Motor neuron (in vitro differentiated cells): ENCODE measurements at places on chromosomes 11 and 22. TPM values are rescaled to one million over a fixed set of nuclear protein-coding genes. Genes with fewer than 3 reads are reported as not detected.
A peak's percentile ranks its signal among the peaks of the same experiment; 100 is the strongest.

- no peak for ATAC-seq
These were observed 8.4 kb upstream of the SLC15A3 start for GRCh38 chr11:60960405-60960804.

GRCh38 chr11:67374571-67375281 is 1.3 kb upstream of the CLCF1 start:
- ATAC-seq: no peak

DNA sequence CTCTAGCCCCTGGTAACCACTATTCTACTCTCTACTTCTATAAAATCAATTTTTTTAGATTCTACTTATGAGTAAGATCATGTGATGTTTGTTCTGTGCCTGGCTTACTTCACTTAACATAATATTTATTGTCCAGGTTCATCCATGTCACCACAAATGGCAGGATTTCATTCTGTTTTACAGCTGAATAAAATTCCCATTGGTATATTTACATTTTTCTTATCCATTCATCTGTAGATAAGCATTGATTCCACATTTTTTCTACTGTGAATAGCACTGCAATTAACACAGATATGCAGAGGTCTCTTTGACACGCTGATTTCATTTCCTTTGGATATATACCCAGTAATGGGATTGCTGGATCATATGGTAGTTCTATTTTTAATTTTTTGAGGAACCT is 15.8 kb downstream of the SLC25A17 start:
- peak; percentile 26 for ATAC-seq

- ATAC-seq: no peak
These were observed 42.3 kb upstream of the RDX start for GRCh38 chr11:110338684-110339083.

DNA sequence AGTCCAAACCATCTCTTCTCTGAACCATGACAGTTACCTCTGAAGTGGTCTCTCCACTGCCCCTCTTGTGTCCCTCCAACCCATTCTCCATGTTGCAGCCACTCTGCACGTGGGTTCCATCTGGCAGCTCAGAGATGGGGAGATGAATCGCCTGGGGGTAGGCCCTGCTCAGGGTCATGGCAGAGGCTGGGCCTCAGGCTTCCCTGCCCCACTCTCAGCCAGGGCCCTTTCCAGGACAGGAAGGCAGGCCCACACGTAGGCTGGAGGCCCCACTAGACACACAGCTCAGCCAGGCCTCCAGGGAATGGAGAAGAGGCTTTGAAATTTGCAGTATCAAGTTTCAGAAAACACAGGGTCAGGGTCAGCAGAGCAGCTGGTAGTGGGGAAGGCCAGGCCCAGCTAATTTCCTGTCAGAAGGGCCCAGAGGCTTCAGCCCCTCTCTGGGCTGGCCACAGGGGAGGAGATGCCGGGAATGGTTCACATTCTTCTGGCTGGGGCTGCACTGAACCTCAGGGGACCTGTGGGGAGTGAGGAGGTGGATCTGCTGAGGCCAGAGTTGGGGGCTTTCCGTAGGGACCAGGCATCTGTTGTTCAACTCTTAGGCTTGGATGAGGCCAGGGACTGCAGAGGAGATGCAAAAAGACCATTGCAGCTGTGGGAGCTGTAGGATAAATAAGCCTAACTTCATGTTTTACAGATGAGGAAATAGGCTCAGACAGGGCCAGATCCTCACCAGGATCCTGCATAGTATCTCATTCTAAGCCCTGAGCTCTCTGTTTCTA is 101.6 kb downstream of the SWAP70 start:
- peak; percentile 48 for ATAC-seq

DNA sequence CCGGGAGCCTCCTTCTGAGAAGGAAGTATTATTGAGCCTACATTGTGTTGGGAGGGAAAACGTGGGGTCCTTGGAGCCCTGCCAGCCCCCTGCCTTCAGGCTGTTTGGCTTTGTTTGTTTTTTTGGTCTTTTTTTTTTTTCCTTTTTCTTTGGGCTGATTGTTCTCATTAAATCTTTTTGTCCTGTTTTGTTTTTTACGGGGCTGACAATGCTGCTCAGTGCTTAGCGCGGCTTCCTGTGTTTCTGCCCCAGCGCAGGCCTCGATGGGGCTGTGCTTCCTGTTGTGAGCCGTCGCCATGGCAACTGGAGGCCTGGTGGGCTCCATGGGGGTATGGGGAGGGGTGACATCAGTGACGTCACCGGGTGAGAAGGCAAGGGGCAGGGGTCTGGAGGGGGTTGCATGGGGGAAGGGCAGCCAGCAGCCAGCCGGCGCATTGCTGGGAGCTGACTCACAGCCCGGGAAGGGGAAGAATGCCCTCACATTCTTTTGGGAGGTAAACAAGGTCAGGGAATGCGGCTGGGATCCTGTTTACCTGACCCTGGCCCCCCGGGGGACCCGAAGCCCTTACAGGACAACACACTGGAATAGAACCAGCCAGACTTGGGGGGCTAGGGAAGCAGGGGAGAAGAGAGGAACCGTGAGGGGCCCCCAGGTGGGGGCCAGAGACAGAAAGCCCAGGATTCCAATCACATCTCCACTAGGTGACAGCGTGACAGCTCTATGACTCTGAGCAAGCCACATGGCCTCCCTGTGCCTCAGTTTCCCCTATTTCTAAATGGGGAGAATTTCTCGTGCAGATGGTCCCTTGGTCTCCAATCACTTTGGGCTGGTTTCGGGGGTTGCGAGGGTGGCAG is 22.2 kb upstream of the CBX7 start:
- ATAC-seq: peak; percentile 11

- ATAC-seq: no peak
These were observed 158.5 kb downstream of the CCDC34 start for GRCh38 chr11:27204529-27204928.

- no peak for ATAC-seq
These were observed 28.4 kb upstream of the HMOX1 start for GRCh38 chr22:35352214-35353111.

DNA sequence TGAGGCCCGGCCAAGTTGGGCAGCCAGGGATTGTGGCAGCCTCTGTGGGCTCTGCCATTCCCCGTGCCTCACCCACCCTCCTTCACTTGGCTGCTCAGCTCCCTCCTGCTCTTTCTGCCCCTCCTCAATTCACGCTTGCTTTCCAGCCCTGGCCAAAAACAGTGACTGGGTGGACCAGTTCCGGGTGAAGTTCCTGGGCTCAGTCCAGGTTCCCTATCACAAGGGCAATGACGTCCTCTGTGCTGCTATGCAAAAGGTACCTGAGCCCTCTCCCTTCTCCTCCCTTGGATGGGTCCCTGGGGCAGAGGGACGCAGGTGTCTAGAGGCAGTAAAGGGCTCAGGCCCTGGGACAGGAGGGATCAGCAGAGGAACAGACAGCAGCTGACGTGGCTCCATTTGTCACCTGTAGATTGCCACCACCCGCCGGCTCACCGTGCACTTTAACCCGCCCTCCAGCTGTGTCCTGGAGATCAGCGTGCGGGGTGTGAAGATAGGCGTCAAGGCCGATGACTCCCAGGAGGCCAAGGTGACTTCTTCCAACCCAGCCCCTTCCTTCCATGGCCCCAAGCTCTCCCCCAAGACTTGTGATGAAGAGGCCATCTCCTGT is 2.7 kb downstream of the FREY1 start:
- no peak for ATAC-seq

GRCh38 chr11:100562128-100562527 is 125.0 kb upstream of the ARHGAP42 start:
- peak; percentile 81 for ATAC-seq

GRCh38 chr11:126736682-126737572 is 263.6 kb downstream of the KIRREL3 start:
- ATAC-seq: peak; percentile 89

DNA sequence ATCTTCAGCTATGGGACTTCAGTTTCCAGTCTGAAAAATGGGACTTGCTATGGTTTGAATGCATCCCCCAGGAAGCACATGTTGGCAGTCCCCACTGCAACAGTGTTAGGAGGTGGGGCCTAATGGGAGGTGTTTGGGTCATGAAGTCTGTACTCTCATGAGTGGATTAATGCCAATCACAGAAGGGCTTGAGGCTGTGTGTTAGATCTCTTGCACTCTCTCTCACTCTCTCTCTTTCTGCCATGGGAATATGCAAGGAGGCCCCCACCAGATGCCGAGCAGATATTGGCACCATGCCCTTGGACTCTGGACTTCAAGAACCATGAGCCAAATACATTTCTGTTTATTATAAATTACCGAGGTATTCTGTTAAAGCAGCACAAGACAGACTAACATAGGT is 7.8 kb upstream of the AP1B1 start:
- no peak for ATAC-seq

GRCh38 chr11:133577403-133577802 is 45.1 kb upstream of the OPCML start:
- ATAC-seq: no peak

DNA sequence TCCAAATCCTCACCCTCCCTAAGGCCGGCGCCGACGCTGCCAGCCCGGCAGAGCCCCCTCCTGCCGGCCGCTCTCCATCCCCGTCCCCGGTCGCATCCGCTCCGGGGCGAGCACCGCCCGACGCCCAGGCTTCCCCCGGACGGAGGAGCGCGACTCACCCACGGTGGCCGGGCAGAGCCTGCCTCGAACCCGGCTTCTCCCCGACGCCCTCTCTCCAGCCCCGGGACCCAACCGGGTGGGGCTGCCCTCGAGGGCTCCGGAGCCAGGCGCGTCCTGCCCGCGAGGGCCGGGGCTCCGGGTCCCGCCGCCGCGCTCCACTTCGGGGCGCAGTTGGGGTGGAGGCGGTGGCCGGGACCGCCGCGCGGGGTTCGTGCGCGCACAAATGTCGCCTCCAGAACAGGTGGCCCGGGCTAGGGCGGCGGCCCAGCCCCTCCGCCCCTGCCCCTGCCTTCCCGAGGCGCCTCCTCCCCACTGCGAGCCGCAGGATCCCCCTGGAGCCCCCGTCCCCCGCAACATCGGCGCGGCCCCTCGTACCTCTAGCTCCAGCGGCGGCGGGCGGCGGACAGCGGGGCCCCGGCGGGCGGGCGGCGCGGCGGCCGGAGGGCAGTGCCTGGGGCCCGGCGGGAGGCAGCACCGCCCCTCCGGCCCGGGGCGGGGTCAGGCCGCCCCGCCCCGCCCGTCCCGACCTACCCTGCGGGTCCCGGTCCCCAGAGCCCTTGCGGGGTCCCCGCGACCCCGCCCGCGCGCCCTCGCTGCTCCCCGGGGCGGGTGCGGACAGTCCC is at the start of gene A4GALT:
Gene A4GALT, minus strand, starts transcription at position 608 of the 782 bp plus-strand sequence. CDS start 26,919 bp downstream, outside the sequence.
- ATAC-seq: peak; percentile 20

GRCh38 chr22:24796056-24796455 is 10.0 kb upstream of the SGSM1 start:
- ATAC-seq: no peak

DNA sequence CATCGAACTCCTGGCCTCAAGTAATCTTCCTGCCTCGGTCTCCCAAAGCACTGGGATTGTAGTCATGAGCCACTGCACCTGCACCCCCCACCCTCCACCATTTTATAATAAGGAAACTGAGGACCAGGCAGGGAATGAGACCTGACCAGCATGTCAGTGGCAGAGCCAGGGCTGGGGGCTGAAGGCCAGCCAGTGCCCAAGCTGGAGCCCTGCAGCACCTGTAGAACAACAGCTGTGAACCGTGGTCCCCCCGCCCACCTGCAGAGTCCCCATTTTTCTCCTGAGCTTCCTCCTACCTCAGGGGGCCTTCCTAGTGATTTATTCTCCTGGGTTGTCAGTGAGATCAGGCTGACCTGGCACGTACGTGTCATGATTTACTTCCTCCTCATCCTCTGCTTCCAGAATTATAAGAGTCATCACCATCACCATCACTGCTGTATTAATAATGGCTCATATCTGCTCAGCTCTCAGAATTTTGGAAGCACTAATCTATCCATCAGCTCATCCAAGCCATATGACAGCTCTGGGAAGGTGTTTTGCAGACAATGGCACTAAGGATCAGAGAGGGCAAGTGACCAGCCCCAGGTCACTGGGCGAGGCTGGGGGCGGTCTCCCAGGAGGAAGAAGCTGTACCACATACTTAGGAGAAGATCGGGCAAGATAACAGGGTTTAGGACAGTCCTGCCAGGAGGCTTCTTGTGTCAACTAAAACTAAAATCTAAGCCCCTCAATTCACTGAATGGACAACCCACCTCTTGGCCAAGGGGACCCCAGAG is 5.5 kb upstream of the SLCO2B1 start:
- no peak for ATAC-seq

GRCh38 chr11:21640491-21640890 is 552.4 kb upstream of the ANO5 start:
- no peak for ATAC-seq

DNA sequence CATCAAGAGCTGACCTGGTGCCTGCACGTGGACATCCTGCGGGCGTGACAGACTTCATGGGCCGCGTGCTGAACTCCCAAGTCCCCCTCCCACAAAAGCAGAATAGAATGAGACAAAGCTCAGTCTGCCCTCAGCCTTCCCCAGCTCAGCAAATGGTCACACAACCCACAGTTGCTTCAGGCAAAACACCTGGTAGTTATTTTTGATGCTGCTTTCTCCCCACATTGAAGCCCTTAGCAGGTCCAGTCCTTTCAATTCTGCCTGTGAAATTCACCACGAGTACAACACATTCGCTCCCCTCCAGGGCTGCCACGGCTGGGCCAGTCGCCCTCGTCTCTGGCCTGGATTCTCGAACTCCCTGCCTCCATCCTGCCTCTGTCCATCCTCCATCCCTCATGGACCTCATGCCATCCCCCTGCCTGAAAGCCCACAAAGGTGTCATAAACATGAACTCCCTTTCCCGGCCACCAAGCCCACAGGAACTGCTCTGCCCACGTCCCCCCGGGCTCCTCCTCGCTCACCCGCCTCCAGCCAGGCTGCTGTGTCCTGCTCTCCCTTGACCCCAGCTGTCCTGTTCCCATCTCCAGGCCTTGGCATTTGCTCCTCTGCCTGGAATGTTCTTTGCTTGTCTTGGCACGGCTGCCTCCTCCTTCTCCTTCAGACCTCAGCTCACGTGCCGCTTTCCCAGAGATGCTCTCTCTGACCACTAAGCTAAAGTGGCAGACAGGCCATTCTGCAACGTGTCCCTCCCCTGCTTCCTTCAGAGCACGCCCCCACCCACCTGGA is 42.1 kb downstream of the SCUBE1 start:
- no peak for ATAC-seq

- no peak for ATAC-seq
These were observed 32.6 kb downstream of the KIAA0930 start for GRCh38 chr22:45207981-45208664.

- ATAC-seq: no peak
These were observed 6.3 kb upstream of the SH3BP1 start for GRCh38 chr22:37633089-37633624.

CDC42EP1 gene
- total RNA-seq: 31.8 and 36.0 TPM in 2 replicates

ARHGEF12 gene
- total RNA-seq: 46.3 and 55.2 TPM in 2 replicates

OR52I1 gene
- total RNA-seq: 0.25 and 0.32 TPM in 2 replicates

OR5D13 gene
- not detected in 2 replicates for total RNA-seq

ANGPTL5 gene
- not detected in 2 replicates for total RNA-seq

CARD10 gene
- total RNA-seq: 3.6 and 7.5 TPM in 2 replicates

FAM227A gene
- 5.1 and 7.2 TPM in 2 replicates for total RNA-seq

C22orf42 gene
- 0.71 and 0.73 TPM in 2 replicates for total RNA-seq

MS4A1 gene
- total RNA-seq: not detected in 2 replicates

TMEM121B gene
- total RNA-seq: 7.9 and 8.9 TPM in 2 replicates

GVQW3 gene
- total RNA-seq: 2.4 and 2.6 TPM in 2 replicates

ST14 gene
- 0.18 TPM in 1 of 2 replicates, not detected in the other for total RNA-seq

GRIK4 gene
- 1.3 and 1.4 TPM in 2 replicates for total RNA-seq
